ENCODE measurements at places on chromosomes 7 and 10.

- no peak for DNase-seq
These were observed 244.5 kb upstream of the ANKRD30A start for GRCh38 chr10:36880898-36881297.

DNA sequence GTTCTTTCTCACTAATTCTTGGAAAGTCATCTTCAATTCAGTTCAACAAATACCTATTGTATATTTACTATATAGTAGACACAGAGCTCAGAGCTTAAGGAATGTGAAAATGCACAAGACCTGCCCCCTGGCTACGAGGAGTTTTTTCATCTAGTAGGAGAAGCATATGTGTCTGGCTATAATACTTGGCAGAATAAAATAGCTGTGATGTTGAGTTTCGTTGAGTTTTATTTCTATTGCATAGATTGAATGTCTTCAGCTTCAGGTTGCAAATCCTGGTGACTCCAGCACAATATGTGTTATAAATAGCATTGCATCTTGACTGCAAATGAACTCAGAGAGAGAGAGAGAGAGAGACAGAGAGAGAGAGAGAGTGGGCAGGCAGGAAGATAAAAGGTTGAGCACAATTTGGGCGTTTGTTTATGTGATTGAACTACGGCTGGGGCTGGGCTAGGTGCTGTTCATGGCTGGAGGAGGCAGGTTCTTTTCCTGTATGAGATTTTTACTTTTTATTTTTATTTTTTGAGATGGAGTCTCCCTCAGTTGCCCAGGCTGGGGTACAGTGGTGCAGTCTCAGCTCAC is 229.6 kb downstream of the GALNT17 start:
- no peak for DNase-seq

- peak; percentile 11 for DNase-seq
These were observed 67.6 kb downstream of the TMEM130 start for GRCh38 chr7:98802088-98802780.

DNA sequence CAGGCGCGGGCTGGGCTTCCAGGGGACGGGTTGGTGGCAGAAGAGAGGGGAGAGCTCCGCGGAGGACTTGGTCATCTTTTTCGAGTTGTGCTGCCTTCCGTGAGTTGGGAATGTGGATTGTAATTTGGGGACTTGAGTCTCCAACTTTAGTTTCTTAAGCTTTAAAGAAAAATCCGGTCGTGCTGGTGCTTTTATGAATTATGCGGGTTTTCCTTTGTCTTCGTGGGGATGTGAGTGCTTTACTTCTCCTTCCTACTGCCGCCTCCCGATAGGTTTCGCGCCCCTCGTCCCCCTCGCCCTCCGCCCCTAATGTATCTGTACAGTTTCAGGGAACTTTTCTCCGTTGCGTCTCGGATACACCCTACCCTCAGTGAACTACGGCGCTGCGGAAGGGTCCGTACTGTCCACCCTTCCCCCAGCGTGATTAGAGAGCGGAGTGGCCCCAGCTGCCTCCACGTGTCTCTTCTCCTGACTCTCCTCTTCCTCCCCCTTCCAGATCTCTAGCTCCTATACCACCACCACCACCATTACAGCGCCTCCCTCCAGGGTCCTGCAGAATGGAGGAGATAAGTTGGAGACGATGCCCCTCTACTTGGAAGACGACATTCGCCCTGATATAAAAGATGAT is 649 bp downstream of the SCD start:
- DNase-seq: no peak

DNA sequence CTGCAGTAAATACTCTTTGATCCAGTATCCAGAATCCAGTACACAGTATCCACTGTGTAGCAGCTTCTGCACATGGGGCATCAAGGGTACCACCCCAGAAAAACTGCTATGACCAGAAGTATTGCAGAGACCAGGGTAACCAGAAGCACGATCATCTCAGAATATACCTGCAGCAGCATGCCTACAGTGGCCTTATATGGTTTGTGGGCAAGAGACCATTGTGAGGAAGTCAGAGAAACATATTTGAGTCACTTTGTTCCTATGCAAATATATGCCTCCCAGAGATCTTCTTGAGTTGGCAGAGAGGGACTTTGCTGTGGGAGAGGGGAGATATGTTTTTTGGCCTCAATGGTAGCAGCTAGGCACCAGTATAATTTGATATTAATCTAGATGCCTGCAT is 206.4 kb upstream of the LRRTM3 start:
- DNase-seq: no peak

GRCh38 chr7:44222074-44222473 is 21.3 kb downstream of the YKT6 start:
- no peak for DNase-seq

DNA sequence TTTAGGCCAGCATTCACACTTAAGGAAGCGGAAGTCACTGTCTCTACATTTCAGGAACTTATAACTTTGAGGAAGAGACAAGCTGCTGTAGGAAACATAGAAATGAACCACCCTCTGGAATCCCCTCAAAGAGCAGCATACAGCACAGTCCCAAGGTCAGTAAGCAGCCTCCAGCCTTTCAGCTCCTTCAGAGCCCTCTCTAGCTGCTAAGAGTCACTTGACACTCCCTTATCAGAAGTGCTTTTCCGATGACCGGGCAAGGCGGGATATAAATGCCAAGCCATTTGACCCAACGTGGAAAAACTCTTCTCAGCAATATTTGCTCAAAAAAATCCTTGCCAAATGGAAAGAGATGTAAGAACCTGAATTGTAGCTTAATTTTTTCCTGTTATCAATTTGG is 1284.3 kb downstream of the XPNPEP1 start:
- DNase-seq: no peak

- no peak for DNase-seq
These were observed 212.5 kb downstream of the DGKB start for GRCh38 chr7:14690075-14690474.

DNA sequence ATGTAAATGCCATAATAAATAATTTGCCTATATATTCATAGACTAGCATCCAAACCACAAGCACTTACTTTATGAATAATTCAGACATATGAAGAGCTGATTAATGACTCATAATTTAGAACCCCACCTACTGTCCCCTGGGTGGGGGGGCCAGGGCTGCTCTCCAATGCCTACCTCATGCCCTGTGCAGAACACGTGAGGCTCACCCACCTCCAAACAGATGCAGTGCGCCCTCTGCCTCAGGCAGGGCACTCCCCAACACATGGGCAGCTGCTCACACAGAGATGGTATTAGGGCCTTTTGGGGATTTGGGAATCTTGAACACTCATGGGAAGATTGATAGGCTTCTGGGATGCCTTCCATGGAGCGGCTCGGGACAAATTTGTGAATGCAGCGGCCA is 75.1 kb upstream of the INSIG1 start:
- DNase-seq: peak; percentile 23

GRCh38 chr7:11767148-11767547 is 64.8 kb downstream of the THSD7A start:
- no peak for DNase-seq

DNA sequence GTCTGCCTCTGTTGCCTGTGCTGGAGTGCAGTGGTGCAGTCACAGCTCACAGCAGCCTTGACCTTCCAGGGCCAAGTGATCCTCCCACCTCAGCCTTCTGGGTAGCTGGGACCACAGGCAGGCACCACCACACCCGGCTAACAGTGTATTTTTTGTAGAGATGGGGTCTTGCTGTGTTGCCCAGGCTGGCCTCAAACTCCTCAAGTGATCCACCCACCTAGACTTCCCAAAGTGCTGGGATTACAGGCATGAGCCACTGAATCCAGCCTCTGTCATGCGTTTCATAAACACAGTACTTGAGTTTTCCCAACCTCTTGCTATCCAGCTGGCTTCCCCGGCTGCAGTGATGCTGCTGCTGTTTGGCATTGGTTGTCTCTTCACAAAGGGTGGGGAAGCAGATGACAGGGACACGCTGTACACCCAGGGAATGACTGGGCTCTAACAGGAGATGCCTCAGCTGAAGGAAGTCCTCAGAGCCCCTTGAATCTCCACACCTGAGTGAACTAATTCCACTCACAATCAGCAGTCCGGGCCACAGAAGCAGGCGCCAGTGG is 191.5 kb downstream of the DIP2C start:
- no peak for DNase-seq

DNA sequence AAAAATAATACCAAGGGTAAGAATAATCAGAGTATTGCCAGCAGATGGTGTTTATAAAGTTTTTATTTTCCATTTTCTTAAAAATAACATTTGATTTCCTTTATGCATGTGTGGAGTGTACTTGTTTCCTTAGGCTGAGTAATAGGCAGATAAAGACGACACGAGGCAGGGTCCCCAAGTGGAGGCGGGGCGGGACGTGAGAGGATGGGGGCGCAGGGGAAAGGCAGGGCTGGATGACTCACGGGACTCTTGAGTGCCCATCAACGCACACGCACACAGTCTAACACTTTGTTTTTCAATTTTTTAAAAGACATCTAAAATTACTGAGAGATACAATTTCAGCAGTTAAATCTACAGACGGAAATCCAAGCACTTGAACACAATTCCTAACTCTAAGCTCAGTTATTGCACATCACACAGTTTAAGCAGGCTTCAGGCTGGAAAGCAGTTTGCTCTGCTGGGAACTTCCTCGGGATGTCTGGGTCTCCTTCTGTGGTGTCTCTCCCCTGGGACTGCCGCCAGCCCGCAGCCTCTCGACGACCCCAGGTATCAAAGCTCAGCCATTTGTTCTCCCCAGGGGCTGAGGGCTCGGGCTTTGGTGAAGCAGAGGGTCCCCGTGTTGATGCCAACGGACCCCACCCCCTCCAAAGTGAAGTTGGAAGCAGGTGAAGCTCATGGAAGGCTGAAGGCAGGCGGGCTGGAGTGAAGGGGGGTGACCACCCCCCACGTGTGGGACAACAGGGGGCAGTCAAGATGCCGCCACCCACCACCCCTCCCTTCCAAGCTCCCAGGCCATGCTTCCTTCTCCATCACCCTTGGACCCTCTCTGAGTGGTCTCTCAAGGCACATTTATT is 29.1 kb downstream of the SPOCK2 start:
- DNase-seq: peak; percentile 24

DNA sequence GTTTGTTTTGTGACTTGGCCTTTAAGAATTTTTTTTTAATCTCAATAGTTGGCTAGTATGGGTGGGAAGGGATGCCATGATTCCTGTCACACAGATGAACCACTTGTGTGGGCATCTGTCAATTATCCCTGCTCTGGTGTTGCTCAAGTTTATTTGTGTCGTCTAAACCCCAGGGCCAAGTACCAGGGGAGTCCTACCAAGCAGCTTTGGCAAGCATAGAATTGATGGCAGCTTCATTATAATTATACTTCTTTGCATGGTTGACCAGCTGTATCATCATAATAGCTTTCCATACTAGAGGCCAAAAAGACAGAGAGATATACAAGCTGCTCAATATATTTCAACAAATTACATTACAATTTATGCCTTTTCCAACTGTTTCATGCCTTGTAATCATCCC is 30.4 kb downstream of the SUGCT start:
- no peak for DNase-seq

GRCh38 chr7:857661-858060 is 18.7 kb upstream of the GET4 start:
- no peak for DNase-seq

GRCh38 chr10:104336821-104337467 is 1.3 kb downstream of the ITPRIP start:
- DNase-seq: no peak

- no peak for DNase-seq
These were observed 1.2 kb upstream of the SMARCD3 start for GRCh38 chr7:151249732-151250072.

GRCh38 chr7:29005829-29006228 is 47.7 kb upstream of the TRIL start:
- DNase-seq: no peak

DNA sequence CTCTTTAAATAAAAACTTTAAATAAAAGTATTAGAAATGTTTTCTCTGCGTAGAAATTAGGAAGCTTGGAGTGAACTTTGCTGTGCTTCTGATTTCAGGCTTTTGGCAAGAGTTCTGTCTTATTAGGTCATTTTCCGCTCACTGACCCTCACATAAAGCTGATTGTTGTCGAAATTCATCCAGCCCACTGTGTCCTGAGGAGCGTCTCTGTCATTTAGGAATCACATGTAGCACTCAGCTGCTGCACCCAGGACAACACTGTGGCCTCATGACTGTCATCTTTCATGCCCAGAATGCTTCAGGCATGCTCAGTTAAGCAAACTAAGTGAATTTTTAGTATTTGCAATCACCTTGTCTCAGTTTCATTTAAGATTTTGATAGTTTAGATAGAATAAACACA is 57.8 kb upstream of the MSRB2 start:
- no peak for DNase-seq

DNA sequence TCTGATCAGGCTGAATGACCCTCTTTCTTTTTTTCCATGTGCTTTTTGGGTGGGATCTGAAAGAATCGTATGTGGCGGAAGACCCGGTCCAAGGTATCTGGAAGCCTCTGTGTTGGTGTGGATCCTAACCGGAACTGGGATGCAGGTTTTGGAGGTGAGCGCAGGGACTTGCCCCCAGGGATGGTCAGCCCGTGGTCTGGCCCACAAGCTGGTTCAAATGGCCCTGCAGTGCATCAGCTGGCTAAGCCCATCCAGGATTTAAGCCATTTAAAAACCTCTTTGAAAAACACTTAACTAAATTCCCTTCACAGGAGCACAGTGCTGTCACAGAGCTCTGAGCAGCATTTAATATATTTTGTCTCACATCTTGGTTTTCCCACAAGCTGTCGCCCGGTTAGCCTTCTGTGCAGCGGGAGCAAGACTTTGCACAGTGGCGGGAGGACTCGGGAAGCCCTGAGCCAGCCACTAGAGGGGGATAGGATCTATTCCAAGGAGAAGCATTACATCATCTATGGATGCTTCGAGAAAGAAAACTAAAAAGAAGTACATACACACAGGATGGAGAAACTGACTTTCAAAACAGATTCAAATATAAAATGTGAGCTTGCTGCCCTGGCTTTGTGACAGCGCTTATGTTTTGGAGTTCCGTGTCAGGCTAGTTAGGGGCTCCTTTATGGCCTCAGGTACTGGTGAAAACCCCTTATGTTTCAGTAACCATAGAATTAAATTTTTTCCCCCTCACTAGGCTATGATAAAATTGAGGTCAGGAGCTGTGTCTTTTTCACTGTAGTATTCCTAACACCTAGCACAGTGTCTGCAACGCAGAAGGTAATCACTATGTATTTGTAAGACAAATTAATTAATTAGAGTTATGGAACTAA is 11.3 kb downstream of the CPA2 start:
- no peak for DNase-seq

GRCh38 chr10:24382596-24382978 is 173.6 kb downstream of the KIAA1217 start:
- no peak for DNase-seq

- no peak for DNase-seq
These were observed 33.0 kb downstream of the FAM237B start for GRCh38 chr7:90288154-90288553.

- DNase-seq: no peak
These were observed 15.4 kb upstream of the PCLO start for GRCh38 chr7:83178066-83178465.

DNA sequence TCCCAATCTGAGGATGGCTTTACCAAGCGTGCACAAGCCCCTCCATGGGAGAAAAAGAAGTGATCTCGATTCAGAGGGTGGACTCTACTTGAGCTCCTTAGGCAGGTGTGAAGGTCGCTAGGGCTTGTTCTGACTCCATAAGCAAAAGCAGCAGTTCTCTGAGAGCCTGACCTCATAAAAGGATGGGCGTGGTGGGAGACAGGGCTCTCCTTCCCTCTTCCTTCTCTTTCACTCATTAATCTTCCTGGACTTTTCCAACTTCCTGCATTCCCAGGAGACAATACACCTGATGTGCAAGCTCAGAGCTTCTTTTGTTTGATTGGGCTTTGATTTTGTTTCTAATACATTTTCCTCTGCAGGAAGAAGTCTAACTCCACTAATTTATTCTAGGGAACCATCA is 22.3 kb upstream of the TMEM72 start:
- DNase-seq: no peak

GRCh38 chr10:74394416-74394969 is 243.5 kb downstream of the ADK start:
- no peak for DNase-seq

- no peak for DNase-seq
These were observed 70.9 kb downstream of the DNAJB6 start for GRCh38 chr7:157407512-157408257.
